Placental epithelial cell (primary cell): ENCODE measurements at places on chromosomes 11 and 22. TPM values are rescaled to one million over a fixed set of nuclear protein-coding genes. Genes with fewer than 3 reads are reported as not detected.

The ATG2A gene
- 18.8 and 28.5 TPM in 2 replicates for total RNA-seq

The C11orf86 gene
- total RNA-seq: not detected in 2 replicates

The GAL3ST3 gene
- not detected in 2 replicates for total RNA-seq

The SYCE3 gene
- 0.79 TPM in 1 of 2 replicates, not detected in the other for total RNA-seq

The MIOX gene
- total RNA-seq: not detected in 2 replicates

The RFPL2 gene
- not detected in 2 replicates for total RNA-seq

The FJX1 gene
- total RNA-seq: 0.79 and 6.5 TPM in 2 replicates

The GGTLC2 gene
- 1.5 and 2.0 TPM in 2 replicates for total RNA-seq

The PLA2G3 gene
- total RNA-seq: not detected in 2 replicates

The GP1BB gene
- total RNA-seq: 0.43 and 0.79 TPM in 2 replicates

The NPTXR gene
- total RNA-seq: 0.43 and 0.79 TPM in 2 replicates

The ESAM gene
- total RNA-seq: under 0.01 and 0.22 TPM in 2 replicates

The PLAAT2 gene
- 2.7 and 4.7 TPM in 2 replicates for total RNA-seq

The MRPL40 gene
- total RNA-seq: 23.9 and 27.4 TPM in 2 replicates

The GNAZ gene
- total RNA-seq: 6.3 and 41.1 TPM in 2 replicates

The CLCF1 gene
- total RNA-seq: 17.8 and 22.8 TPM in 2 replicates
